ENCODE measurements at places on chromosomes 2 and 18.

DNA sequence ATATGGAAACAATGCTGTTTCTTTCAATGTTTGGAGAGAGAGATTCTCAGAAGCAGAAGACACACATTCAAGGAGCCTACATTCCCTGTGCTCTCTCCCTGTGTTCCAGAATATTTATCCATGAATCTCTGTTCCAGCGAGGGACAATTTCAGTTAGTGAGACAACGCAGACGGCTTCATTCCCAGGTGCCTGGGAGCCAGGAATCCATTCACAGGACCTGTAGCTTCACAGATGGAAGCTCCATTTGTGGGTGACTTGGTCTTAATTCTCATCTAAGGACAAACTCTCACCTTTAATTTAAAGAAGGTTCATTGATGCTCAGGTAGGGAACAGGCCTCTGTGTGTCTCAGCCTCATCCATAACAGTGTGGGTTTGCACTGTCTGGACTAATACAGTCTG, 1156.6 kb downstream of the RPIA start:
- DNase-seq: no peak

GRCh38 chr2:231597014-231597611, 4.4 kb downstream of the TEX44 start:
- no peak for DNase-seq

- DNase-seq: no peak
Observed at GRCh38 chr18:6976935-6977334, 140.7 kb downstream of the LAMA1 start.

GRCh38 chr2:190465060-190465459, 56.9 kb downstream of the MFSD6 start:
- DNase-seq: no peak

DNA sequence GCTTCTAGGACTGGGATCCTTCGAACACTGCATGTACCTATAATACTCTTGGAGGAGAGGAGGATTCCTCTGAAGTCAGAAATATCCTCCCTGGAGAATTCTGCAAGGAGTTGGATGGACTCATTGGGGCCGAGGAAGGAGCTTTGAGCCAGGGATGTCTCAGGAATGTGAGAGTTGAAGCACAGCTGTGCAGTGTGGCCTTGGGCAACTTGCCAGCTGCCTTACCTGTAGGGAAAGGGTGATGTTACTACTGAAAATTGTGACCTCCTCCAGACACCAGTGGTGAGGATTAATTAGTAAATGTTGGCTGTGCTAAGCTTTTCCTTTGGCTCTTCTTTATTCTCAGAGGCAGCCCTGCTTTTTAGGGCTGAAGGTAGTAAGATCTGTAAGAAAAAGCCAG, 41.4 kb downstream of the FMNL2 start:
- no peak for DNase-seq

DNA sequence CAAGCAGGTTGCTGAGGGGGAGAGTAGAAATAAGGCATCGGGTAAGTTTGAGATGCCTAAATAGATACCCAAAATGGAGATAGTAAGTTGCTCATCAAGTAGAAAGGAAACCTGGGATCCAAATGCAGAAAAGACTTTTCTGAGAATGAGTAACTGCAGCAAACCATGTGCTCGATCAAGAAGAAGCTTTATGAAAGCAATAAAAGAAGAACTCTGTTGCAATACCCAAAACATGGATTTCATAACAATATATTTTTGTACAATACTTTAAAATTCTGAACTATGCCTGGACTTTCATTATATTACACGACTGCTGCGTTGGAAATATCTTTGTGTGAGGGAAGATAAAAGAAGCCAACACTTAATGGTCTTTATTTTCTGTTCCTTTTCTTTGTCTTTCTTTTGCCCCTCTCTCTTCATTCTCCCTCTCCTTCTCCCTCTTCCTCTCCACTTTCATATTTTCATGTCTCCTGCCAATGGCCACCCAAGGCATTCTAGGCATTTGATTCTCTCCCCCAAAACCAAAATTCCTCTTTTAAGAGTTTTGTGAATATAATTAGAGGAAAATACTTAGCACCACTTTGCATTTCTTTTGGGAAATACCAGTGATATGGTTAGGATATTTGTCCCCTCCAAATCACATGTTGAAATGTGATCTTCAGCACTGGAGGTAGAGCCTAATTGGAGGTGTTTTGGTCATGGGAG, 257.6 kb downstream of the MREG start:
- no peak for DNase-seq

- no peak for DNase-seq
Observed at GRCh38 chr2:3535467-3535793, 16.1 kb upstream of the ADI1 start.

DNA sequence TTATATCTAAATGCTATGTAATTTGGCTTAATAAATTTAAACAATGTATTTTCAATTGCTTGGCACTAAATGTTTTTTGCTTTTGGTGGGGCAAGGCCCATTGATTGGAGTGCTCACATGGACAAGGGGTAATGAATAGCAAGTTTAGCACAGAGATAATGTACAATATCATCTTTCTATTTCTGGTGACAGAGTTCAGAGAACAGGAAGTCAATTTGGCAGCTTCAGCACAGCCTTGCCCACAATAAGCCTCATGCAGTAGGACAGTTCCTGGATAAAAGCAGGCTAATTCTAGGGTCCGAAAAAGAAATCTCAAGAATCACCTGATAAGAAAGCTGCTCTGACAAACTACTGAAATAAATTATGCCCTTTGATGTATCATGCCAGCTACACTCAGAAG, 443.9 kb upstream of the FSHR start:
- DNase-seq: no peak

DNA sequence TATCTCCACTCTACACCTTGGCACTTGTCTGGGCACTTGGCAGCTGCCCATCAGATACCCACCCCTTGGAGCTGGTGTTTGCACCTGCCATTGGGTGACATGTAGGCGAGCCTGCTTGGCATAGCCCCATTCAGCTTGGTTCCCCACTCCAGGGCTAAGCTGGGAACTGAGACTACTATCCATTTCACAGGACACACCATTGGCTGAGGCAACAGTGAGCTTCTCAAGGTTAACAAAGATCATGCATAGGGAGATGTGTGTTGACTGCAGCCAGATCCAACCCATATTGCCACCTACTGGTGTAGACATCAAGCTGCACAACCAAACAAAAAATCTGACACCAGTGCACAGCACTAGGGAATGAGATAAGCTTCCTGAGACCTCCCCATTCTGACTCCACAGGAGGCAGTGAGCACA, 1389.8 kb upstream of the TMEFF2 start:
- DNase-seq: peak; percentile 15

DNA sequence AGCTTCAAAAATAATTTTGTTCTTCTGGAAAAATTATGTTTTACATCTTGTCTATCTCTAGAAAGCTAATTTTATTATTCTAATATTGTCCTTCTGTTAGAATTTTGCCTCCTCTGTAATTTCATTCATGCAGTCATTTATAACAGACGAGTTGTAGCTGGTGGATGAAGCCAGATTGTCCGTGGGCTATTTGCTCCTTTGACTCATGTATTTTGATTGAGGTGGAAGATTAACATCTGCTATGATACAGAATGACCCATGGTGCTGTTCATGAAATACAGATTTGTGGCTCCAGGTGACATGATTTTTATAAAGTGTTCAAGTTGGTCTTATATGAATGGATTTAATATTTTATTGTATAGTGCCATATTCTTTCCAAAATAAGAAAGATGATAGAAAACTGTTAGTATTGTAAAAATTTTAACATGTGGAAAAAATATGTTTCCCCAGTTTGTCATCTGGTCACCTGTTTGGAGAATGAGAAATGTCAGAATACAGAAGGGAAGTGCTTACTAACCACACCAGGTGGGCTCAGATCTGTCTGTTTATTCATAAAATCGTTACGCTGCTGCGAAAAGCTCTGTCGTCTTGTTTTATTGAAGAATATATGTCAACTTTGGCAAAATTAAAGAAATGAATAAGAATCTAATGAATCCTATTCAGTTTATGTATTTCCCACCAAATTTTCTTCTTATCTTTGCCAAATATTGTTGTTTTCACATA, 20.4 kb upstream of the L3MBTL4 start:
- DNase-seq: no peak

DNA sequence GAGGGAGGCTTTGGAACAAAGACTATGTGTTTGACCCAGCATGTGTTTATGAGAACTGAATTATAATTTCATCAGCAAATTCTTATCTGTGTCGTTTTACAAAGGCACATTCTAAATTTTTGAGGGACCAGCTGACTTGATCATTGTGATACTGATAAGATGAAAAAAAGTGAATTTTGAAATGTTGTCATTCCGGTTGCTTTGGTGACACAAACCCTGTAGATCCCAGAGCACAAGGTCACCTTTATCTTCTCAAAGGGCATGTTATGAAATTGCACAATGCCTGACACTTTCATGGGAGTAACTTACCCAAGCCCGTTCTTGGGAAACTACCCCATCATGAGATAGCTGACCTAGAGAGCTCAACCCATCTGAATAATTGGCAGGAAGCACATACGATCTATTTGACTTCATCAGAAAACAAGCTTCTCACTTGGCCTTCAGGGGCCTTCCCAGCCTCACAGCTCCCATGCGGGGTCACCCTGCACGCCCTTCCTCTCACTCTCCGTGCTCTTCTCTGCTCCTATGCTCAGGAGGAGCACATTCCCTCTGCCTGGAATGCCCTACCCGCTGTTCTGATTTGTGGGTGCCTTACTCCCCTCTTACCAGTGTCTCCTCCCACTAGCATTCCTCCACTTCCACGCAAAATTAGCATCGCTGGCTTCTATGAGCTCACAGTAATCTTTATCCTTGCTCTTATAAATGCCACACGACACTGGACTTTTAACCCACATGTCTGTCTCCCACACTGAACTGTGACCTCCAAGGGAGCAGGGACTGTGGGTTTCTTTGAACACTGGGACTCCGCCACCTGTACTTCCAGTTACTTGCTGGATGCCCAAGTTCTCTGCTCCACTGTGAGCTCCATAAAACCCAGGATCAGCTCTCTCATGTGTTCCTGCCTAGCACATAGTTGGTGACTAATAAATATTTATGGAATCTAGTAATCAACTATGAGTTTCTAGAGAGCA, 555.8 kb upstream of the ID2 start:
- no peak for DNase-seq

GRCh38 chr18:3054780-3055179, 41.8 kb upstream of the LPIN2 start:
- no peak for DNase-seq

- DNase-seq: no peak
Observed at GRCh38 chr2:109120166-109120565, 8.8 kb upstream of the SH3RF3 start.

- DNase-seq: no peak
Observed at GRCh38 chr2:69464575-69464974, 27.3 kb upstream of the NFU1 start.

- DNase-seq: no peak
Observed at GRCh38 chr2:116733699-116734098, 1080.8 kb upstream of the DDX18 start.

GRCh38 chr18:5627776-5628511, 84.1 kb upstream of the EPB41L3 start:
- no peak for DNase-seq

GRCh38 chr2:182259629-182260150, 167.1 kb downstream of the PDE1A start:
- no peak for DNase-seq

GRCh38 chr2:181438261-181438660, 18.9 kb upstream of the ITGA4 start:
- DNase-seq: no peak

DNA sequence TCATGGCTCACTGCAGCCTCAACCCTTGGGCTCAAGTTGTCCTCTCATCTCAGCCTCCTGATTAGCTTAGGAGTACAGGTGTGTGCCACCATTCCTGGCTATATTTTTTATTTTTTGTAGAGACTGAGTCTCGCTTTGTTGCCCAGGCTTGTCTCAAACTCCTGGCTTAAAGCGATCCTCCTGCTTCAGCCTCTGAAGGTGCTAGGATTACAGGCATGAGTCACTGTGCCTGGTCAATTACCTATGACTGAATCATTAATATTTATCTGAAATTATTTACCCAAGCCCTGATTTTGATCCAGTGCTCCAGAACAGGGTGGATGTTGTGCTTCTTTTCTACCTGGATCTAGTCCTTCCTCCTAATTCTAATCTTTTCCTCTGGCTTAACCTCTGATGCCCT, 87.8 kb downstream of the MAP2 start:
- DNase-seq: no peak

GRCh38 chr18:5456577-5457461, 87.0 kb downstream of the EPB41L3 start:
- peak; percentile 15 for DNase-seq

- no peak for DNase-seq
Observed at GRCh38 chr2:130829015-130829414, 7.7 kb upstream of the ARHGEF4 start.

- no peak for DNase-seq
Observed at GRCh38 chr2:109430329-109430636, 183.5 kb downstream of the SEPTIN10 start.

Data from naive B cell (primary cell).